ENCODE measurements at places on chromosomes 12 and 14.

DNA sequence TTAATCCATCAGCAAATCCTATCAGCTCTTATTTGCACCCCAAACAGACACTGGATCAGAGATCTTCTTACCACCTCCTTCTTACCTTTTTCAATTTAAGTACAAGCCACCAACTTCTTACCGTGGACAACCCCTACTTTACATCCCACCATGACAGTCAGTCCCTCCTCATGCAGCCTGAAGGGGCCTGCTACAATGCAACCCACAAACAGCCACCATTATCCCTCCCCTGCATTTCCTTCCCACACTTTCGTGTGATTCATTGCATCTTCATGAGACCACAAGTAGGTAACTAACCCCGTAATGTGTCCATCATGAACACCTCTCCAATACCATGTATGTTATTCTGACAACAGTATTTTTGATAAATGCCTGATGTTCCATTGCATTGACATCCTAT lies 108.6 kb downstream of the BCL11B start:
- no peak for DNase-seq

- DNase-seq: no peak
These were observed 16.9 kb downstream of the FZD10 start for GRCh38 chr12:130179191-130179590.

- no peak for DNase-seq
These were observed 47.4 kb downstream of the ST8SIA1 start for GRCh38 chr12:22287101-22287500.

DNA sequence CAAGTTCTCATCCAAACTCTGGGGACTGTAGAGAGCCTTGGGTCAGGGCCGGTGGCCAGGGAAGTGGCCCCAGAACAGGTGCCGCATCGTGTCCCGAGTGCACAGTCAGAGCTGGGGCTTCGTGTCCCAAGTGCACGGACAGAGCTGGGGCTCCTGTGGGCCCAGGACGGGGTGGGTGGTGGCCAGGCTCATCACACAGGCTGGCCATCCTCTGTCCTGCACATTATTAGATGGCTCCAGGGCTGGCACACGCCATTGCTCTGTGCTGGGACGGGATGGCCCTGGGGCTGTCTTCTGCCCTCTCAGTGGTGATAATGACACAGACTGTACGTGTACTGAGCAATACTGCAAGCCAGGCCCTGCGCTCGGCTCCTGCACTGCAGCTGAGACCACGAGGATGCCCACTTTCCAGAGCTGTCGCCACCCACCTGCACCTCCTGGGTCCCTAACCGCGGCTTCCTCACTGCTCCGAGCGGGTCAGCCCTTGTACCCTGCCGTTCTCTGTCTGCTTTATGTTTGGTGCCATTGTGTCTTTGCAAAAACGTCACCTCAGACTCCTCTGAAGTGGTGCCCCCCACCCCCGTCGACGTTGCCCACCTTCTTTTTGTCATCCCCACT lies 1.9 kb downstream of the FBRSL1 start:
- DNase-seq: no peak

DNA sequence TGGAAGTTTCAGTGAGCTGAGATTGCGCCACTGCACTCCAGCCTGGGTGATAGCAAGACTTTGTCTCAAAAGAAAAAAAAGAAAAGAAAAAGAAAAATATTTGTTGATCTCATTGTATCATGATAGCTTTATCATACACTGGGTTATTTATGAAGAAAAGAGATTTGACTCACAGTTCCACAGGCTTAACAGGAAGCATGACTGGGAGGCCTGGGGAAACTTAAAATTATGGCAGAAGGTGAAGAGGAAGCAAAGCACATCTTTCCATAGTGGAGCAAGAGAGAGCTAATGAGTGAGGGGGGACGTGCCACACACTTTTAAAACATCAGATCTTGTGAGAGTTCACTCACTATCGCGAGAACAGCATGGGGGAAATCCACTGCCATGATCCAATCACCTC lies 72.7 kb upstream of the FUT8 start:
- DNase-seq: no peak

- DNase-seq: no peak
These were observed 79.1 kb downstream of the RAD52 start for GRCh38 chr12:870378-870777.

DNA sequence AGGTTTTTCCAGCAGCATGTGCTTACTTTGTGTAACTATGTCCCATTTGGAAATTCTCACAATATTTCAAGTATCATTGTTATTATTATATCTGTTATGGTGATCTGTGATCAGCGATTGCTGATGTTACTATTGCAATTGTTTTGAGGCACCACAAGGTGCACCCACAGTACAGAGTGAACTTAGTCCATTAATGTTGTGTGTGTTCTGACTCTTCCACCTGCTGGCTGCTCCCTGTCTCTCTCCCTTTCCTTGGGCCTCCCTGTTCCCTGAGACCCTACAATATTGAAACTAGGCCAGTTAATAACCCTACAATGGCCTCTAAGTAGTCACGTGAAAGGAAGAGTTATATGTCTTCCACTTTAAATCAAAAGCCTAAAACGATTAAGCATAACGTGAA lies 153.9 kb downstream of the PIK3C2G start:
- no peak for DNase-seq

GRCh38 chr14:71362920-71363584 lies 455.8 kb downstream of the PCNX1 start:
- no peak for DNase-seq

DNA sequence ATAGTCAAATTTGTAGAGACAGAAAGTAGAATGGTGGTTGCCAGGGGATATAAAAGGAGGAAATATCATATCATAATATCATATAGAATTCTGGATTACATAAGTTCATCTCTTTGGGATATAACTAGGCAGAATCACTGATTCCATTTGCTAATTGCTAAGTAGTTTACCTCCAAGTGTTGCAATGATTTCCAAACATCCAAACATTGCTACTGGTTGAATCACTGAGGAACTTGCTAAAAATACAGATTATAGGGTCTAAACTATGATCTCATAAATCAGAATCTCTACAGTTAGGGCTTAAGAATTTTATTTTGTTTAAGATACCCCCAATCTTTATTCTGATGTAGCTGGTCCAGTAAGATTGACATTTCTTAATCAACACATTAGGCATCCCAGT lies 16.1 kb upstream of the TAS2R42 start:
- DNase-seq: no peak

- DNase-seq: no peak
These were observed 37.8 kb upstream of the ATF7IP start for GRCh38 chr12:14327711-14328110.

GRCh38 chr12:113720629-113721028 lies 245.5 kb downstream of the RBM19 start:
- DNase-seq: no peak

DNA sequence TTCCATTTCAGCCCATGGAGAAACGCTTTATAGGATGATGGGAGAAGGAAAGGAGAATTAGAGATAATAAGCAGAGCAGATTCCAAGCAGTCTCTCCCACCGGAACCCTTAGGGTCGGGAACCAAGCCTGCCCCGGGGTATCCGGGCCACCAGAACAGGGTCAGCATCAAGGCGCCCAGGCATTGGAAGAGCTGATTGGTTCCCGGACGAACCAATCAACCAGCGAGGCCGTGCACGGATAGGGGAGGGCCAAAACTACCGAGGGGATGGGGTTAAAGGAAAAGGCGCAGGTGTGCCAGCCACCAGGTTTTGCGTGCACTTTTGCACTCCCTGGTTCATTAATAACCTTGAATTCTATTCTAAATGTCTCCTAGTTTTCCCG lies 1.7 kb downstream of the PPM1H start:
- DNase-seq: peak; percentile 86

- DNase-seq: no peak
These were observed 962 bp upstream of the KERA start for GRCh38 chr12:91058786-91059185.

GRCh38 chr14:91115986-91116770 lies 2.3 kb downstream of the DGLUCY start:
- DNase-seq: no peak

DNA sequence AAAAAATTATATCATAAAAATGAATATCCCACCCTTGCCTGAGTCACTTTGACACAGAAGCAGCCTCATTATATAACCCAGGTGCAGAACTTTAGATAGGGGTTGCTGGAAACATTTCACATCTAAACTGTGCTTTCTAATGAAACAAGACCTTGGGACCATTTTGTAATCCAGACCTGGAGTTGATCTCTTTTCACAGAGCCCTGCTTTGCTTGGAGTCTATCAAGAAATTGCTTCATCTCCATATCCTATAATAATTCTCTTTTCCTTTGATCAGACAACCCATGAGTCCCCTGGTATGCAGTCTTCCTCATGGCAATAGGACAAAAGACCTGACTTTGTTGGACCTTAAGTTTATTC lies 76.3 kb downstream of the HSD17B6 start:
- no peak for DNase-seq

- no peak for DNase-seq
These were observed 9.6 kb downstream of the C12orf76 start for GRCh38 chr12:110038741-110039084.

DNA sequence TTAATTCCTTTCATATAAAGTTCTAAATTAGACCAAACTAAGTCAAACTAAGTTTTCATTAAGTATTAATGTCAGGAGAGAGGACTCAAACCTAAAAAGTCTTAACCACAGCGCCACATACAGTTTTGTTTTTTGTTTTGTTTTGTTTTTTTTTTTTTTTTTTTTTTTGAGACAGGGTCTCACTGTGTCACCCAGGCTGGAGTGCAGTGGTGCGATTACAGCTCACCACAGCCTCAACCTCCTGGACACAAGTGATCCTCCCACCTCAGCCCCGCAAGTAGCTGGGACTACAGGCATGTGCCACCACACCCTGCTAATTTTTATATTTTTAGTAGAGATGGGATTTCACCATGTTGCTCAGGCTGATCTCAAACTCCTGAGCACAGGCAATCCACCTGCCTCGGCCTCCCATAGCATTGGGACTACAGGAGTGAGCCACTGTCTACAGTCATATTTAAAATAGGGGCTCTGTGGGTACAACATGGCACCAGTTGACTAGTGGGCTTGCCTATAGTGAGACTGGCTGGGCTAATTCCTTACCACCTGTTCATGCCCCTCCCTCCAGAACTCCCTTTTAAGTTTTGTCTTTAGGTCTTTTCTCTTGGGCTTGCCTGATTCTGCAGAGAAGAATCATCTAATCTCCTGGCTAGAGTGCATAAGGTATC lies 110.2 kb downstream of the PPP2R5E start:
- DNase-seq: no peak

DNA sequence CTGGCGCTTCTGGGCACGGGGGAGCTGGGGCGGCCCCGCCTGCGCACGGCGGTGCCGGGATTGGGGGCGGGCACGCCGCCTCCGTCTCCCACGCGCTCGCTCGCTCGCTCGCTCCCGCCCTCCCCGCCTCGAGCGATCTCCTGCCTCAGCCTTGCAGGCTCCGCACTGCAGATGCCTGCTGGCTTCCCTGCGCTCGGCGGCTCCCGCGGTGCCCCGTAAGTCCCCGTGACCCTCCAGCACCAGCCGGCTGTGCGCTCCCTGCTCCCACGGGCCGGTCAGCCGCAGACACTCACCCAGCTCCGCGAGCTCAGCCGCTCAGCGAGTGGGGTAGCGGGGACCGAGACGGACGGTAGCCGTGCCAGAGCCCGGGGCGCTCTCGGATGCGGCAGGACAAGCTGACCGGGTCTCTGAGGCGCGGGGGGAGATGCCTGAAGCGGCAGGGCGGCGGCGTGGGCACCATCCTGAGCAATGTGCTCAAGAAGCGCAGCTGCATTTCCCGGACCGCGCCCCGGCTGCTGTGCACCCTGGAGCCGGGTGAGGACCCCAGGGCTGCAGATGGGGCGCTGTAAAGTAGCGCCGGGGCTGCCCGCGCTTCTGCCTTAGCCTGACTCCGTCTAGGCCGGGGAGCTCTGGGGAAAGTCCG lies at the start of gene TBC1D30:
TBC1D30 (plus strand) TSS at position 148 of the 643 bp plus-strand sequence; CDS start at position 381, 233 bp downstream.
- DNase-seq: peak; percentile 57

GRCh38 chr12:52027085-52027843 lies 20.5 kb downstream of the TAMALIN start:
- no peak for DNase-seq

- no peak for DNase-seq
These were observed 166.6 kb upstream of the PELI2 start for GRCh38 chr14:55951341-55952206.

DNA sequence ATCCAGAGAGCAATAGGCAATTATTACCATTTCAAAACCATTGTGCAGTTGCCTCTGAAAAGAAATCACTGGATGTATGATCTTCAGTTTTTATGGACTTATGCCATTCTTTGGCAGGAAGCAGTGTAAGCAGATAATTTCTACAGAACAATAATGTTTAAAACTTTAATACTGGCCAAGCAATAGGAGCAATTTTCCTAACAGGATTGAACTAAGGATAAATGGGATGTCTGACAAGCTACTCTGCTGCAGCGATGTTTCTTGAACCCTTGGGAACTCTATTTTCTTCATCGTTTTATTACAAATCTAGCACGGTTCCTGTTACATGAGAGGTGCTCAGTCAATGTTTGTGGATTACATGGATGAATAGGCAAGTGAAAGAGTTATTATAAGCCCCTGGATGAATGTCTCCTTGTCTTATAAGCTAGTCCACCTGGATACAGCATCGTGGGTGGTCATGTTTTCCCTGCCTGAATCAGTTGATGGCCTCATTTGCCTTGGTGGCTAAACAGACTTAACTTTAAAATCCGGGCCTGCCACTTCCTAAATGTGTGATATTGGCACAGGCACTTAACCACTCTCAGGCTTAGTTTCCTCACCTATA lies 68.2 kb upstream of the MDM1 start:
- no peak for DNase-seq

GRCh38 chr14:96126783-96127271 lies 77.8 kb upstream of the BDKRB2 start:
- DNase-seq: no peak

DNA sequence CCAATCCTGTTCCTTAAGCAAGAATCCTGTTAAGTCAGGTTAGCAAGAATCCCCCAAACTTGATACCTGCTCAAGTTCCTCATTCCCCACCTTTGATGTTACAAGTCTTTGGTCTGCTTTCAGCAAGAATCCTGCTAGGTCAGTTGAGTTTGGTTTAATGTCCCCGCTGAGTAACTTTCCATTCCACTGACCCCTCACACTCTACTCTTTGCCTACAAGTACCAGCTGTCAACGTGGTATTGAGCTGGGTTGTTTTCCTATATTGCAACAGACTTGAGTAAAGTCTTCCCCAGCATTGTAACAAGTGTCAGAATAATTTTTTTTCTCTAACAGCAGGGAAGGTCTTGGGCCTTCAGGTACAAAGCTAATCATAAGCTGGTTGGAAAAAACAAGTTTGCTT lies 6.3 kb downstream of the PPM1H start:
- no peak for DNase-seq

DNA sequence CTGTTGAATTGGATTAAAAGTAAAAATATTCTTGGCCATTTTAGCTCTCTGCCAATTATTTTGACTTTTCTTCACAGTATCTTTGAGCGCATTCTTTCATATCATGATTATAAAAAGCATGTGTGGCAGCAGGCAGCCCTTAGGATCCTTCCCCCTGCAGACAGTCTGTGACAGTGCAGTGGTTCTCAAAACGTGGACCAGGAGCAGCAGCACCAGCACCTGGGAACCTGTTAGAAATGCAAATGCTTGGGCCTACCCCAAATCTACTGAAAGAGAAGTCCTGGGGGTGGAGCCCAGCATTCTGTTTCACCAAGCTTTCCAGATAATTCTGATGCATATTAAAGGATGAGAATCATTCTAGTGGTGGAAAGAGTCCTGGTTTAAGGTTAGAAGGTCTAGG lies 155.6 kb downstream of the MON2 start:
- no peak for DNase-seq
